Fibroblast of skin of left biceps (primary cell): ENCODE measurements at places on chromosomes 6 and 20.

DNA sequence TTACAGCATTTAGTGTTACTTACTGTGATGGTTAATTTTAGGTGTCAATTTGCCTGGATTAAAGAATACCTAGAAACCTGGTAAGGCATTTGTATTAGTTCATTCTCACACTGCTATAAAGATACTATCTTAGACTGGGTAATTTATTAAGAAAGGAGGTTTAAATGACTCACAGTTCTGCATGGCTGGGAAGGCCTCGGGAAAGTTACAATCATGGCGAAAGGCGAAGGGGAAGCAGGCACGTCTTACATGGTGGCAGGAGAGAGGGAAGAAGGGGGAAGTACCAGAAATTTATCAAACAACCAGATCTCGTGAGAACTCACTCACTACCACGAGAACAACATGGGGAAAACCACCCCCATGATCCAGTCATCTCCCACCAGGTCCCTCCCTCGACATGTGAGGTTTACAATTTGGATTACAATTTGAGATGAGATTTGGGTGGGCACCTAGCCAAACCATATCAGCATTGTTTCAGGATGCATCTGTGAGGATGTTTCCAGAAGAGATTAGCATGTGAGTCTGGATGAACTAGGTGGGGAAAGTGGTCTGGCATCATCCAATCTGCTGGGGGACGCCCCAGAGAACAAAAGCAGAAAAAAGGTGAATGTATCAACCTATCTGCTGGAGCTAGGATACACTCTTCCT is 76.8 kb downstream of the MKKS start:
- no peak for DNase-seq

- DNase-seq, result no peak
Measured at GRCh38 chr6:147204060-147204785, at the start of gene STXBP5. TSS of gene STXBP5 (plus strand) at chr6:147204417. CDS start at chr6:147204533, 116 bp downstream.

DNA sequence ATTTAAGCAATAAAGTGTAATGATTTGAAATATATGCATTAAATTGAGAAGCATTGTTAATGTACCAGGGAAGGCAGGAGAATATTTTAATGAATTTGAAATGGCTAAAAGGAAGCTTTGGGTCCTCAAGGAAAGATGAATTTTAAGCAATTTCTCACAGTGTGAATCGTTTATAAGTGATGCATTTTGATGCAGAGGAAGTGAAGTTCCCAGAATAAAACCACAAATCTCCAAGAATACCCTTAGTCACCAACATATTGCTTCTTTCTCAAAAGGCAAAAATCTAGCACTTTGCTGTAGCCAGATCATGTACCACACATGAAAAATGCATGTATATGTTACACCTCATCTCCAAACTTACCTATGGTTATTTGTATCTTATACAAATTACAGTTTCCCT is 11.7 kb downstream of the TPD52L1 start:
- peak; percentile 33 for DNase-seq

- DNase-seq, result no peak
Measured at GRCh38 chr6:170050591-170051041, 240.3 kb downstream of the DLL1 start.

GRCh38 chr20:57601211-57601570 is 19.0 kb downstream of the ZBP1 start:
- no peak for DNase-seq

DNA sequence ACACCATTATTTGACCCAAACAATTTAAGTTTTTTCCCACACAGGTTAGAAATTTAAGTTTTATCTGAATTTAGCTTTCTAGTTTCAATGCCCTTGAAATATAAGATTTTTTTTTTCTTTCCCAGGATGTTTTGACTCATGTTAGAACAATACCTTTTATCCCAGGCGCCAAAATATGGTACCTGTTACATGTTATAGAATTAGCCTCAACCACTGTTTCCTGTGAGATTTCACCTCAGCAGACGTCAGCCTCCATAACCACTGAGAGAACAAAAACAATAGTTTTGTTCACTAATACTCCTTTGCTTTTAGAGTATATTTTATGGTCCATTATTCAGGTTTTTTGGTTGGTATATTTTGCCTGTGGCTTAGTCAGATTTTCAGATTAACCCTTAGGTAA is 302.9 kb downstream of the CDKAL1 start:
- no peak for DNase-seq

- no peak for DNase-seq
Measured at GRCh38 chr6:82074556-82074955, 173.0 kb downstream of the IBTK start.

- no peak for DNase-seq
Measured at GRCh38 chr6:121437851-121438651, 2.6 kb downstream of the GJA1 start.

- DNase-seq, result no peak
Measured at GRCh38 chr6:4169028-4169789, 33.8 kb upstream of the ECI2 start.

DNA sequence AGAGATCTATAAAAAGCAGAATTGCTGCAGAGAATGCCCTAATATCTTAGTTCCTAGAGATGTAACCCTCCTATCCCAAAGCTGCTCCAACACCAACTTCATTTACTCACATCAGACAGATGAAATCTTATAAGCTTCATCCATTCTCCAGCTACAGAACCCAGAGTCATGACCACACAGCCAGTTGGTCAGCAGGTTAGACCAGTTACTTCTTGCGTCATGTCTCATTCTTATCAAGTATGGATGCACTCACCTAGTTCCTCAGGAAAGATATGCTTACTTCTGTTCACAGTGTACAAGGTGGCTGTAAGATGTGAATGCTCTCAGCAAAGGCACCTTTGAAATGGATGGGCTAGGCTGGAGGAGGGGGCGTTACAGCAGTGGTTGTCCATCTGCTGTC is 47.9 kb upstream of the ISM1 start:
- DNase-seq, result no peak

DNA sequence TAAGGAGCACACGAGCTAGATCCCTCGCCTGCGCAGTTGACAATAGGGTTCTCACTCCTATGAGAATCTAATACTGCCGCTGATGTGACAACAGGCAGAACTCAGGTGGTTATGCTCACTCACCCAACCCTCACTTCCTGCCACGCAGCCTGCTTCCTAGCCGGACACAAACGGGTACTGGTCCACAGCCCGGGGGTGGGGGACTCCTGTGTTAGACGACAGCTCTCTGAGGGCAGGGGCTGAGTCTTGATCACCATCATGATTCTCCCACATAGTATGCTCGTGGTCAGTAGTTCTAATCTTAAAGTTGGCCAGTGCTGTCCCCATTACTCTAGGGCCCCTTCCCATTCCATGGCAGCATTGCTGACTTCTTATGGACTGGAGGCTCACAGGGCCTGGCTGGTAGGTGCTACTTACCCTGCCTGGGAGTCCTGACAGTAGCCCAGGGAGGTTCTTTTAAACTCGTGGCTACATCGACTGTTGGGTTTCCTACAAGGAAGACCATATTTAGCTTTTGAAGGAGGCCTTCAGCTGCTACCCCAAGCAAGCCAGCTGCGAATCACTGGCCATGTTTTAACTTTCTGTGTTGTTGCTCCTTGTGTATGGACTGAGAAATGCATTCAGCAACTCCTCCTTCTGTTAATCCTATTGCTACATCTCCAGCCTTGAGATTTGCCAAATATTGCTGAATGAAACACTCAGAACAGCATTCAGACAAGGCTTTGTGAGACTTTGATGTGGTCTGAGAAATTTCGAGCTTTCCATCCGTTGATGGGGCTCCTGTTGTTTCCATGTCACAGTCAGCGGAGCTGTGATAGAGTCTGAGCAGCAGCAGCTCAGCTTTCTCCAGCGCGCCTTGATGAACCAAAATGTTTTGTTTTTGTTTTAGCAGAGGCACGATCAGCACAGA is 300.3 kb downstream of the NRN1 start:
- no peak for DNase-seq

DNA sequence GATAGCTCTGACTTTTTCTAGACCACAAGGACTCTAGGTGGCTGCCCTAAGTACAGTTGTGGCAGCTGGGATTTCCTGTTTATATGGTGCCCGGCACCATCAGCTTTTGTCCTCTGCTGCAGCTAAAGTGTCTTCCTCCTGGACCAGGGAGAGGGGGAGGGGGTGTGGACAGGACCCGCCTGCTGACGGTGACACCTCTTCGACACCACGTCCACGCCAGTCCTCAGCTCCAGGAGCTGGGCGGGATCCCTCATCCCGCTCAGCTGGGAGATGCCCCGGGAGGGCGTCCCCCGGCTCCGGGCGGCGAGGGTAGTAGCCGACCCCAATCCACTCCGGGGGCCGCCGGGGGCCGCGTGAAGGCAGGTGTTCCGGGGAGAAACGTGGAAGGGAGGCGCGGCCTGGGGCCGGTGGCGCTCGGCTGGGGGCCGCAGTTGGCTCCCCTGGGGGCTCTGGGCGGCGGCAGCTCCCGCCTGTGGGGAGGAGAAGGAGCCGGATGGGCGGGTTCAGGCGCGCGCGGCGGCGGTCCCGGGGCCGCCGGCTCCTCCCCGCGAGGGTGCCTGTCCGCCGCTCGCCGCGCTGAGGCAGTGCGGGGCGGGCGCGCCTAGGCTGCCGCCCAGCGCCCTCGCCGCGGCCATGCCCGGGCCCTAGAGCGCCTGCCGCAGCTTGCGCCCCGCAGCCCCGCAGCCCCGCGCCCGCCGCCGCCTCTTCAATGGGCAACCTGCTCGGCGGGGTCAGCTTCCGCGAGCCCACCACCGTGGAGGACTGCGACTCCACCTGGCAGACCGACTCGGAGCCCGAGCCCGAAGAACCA is at the start of gene OGFRL1:
OGFRL1 (plus strand) TSS at position 584 of the 811 bp plus-strand sequence; CDS start at position 710, 126 bp downstream.
- peak; percentile 17 for DNase-seq

DNA sequence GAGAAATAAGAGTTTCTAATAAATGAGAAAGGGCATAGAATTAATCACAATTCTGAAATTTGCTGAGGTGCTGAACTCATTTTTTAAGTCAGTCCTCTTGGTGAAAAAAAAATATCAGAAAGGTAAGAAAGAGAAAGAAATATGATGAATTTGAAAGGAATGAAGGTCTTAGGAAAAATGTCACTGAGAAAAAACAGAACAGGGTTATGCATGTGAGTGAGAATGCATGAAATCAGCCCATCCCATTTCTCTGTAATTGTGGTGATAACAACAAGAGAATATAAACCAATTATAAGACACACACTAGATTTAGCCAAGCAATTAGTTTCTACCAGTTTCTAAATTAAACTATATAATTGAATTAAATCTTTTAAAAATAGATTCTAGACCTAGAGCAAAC is 138.9 kb downstream of the TBX18 start:
- DNase-seq, result no peak

DNA sequence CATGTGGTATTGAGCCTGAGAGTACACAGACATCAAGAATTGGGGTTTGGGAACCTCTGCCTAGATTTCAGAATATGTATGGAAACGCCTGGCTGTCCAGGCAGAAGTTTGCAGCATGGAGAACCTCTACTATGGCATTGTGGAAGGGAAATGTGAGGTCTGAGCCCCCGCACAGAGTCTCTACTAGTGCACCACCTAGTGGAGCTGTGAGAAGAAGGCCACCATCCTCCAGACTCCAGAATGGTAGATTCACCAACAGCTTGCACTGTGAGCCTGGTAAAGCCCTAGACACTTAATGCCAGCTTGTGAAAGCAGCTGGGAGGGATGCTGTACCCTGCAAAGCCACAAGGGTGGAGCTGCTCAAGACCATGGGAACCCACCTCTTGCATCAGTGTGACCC is 658.2 kb downstream of the HACE1 start:
- DNase-seq, result no peak

GRCh38 chr20:59765599-59766177 is 161.3 kb downstream of the PHACTR3 start:
- DNase-seq, result no peak
